ENCODE measurements at places on chromosomes 11 and 22. TPM values are rescaled to one million over a fixed set of nuclear protein-coding genes. Genes with fewer than 3 reads are reported as not detected.

- DNase-seq = peak; percentile 46
- H3K4me1 ChIP-seq = peaks cover 49% of the 10 kb centered on the region
Observed at GRCh38 chr11:65558002-65558929, at the start of gene LTBP3. Gene LTBP3, minus strand, starts transcription at chr11:65558359. Its CDS starts 400 bp downstream, at chr11:65557959.

DNA sequence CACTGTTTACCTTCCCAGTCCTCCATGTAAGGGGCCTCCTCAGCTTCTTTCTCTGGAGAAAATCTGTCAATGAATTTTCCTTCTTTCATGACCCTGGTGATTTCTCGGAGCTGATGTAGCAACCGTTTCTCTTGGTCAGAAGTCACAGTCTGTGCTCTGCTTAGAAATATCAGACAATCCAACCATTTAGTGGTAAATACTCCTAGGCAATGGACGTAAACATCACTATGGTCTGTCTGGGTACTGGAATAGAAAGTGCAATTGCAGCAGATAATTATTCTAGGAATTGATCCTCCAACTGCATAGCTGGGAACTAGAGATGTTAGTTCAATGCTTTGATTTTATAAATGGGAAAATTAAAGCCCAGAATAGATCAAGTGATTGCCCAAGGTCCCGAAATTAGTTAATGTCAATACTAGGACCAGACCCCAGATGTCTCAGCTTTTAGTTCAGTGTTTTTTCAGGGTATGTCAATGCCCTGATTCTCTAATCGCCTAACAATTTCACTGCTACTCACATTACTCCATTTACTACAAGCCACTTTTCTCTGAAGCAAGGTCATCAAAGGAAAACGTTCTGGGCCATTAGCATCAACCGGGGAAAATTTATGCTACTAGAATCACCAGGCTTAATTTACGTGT is 42.1 kb downstream of the RIC3 start:
- no peak overlapping the region for H3K4me3 ChIP-seq
- peaks cover 17% of the 10 kb centered on the region for H3K36me3 ChIP-seq
- no peaks in the 10 kb centered on the region for H3K27me3 ChIP-seq
- peaks cover 6% of the 10 kb centered on the region for H3K4me1 ChIP-seq
- no peak overlapping the region for H3K27ac ChIP-seq

- no peak for DNase-seq
- H3K27ac ChIP-seq = peak overlapping the region; percentile 62
- no peaks in the 10 kb centered on the region for H3K27me3 ChIP-seq
- H3K36me3 ChIP-seq = no peaks in the 10 kb centered on the region
- H3K4me1 ChIP-seq = no peaks in the 10 kb centered on the region
Observed at GRCh38 chr11:62013537-62014476, 46.4 kb upstream of the FTH1 start.

- no peak for DNase-seq
- H3K27ac ChIP-seq = no peak overlapping the region
- H3K36me3 ChIP-seq = no peaks in the 10 kb centered on the region
- peaks cover 79% of the 10 kb centered on the region for H3K27me3 ChIP-seq
Observed at GRCh38 chr11:119366690-119367620, 14.5 kb downstream of the USP2 start.

GRCh38 chr11:88909500-88909899 is 156.3 kb downstream of the GRM5 start:
- H3K4me3 ChIP-seq = no peak overlapping the region
- H3K36me3 ChIP-seq = no peaks in the 10 kb centered on the region
- no peak overlapping the region for H3K27ac ChIP-seq
- DNase-seq = no peak
- H3K4me1 ChIP-seq = no peaks in the 10 kb centered on the region

GRCh38 chr11:36490026-36490806 is 19.9 kb downstream of the TRAF6 start:
- H3K4me3 ChIP-seq = no peak overlapping the region
- H3K27ac ChIP-seq = no peak overlapping the region
- DNase-seq = no peak
- H3K27me3 ChIP-seq = no peaks in the 10 kb centered on the region
- peaks cover 12% of the 10 kb centered on the region for H3K36me3 ChIP-seq

GRCh38 chr11:129769059-129769458 is 46.6 kb upstream of the TMEM45B start:
- peaks cover 2% of the 10 kb centered on the region for H3K36me3 ChIP-seq
- H3K4me3 ChIP-seq = no peak overlapping the region
- no peak for DNase-seq
- no peaks in the 10 kb centered on the region for H3K27me3 ChIP-seq
- no peak overlapping the region for H3K27ac ChIP-seq

The PARVG gene
- total RNA-seq = 89.1 TPM

The HSPB2 gene
- total RNA-seq = not detected

The TAF6L gene
- 14.1 TPM for total RNA-seq

All from T-helper 17 cell (primary cell).